ENCODE measurements at places on chromosomes 11 and 22. TPM values are rescaled to one million over a fixed set of nuclear protein-coding genes. Genes with fewer than 3 reads are reported as not detected.

CASP4 gene
- total RNA-seq, result 43.9 TPM

PLEKHB1 gene
- 6.8 TPM for total RNA-seq

MTMR3 gene
- 16.9 TPM for total RNA-seq

CCDC116 gene
- 0.29 TPM for total RNA-seq

C11orf65 gene
- 1.4 TPM for total RNA-seq

DNA sequence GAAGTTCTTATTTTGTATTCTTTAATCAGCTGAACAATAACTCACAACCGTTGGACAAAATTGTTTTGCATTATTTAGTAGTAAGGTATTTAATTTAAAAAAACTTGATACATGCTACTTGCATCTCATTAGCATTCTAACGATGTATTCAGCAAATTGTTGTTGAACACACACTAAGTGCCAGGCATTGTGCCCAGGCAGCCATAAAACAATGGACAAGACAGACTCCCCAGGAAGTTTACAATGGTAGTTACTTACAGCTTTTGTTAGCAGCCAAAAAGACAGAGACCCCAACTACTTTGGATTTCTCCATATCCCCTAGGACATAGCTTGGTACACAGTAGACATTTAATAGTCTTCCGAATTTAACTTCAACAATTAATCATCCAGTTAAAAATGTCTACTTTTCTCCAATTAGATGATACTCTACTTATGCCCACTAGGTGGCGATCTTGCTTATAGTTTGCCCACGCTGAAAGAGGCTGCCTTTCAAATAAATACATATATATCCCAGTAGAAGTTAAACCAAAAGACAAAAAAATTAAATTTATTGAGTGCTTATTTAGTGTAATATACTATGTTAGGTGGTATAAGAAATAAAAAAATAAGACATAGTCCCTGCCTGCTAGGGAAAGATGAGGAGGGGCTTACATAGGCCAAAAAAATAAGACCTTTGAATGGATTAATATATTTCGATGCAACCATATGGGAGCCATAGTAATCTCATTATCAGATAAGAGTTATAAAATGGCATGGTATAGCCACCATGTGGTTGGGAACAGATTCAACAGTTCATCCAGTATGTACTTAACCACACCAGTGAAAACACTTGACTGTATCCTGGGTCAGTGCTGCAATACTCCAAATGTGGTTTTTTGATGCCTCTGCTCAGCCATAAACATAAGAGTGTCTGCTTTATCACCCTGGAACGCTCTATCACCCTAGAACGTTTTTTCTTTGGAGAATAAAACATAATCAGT lies 2.0 kb upstream of the FJX1 start:
- H3K27ac ChIP-seq, result no peak overlapping the region
- peaks cover 6% of the 10 kb centered on the region for H3K4me1 ChIP-seq
- H3K27me3 ChIP-seq, result peaks cover 59% of the 10 kb centered on the region
- DNase-seq, result no peak
- no peak overlapping the region for H3K4me3 ChIP-seq
